ENCODE measurements at places on chromosomes 5 and 9.
A peak's percentile ranks its signal among the peaks of the same experiment; 100 is the strongest.

- DNase-seq = no peak
Measured at GRCh38 chr5:169831331-169831730, 149.0 kb downstream of the INSYN2B start.

DNA sequence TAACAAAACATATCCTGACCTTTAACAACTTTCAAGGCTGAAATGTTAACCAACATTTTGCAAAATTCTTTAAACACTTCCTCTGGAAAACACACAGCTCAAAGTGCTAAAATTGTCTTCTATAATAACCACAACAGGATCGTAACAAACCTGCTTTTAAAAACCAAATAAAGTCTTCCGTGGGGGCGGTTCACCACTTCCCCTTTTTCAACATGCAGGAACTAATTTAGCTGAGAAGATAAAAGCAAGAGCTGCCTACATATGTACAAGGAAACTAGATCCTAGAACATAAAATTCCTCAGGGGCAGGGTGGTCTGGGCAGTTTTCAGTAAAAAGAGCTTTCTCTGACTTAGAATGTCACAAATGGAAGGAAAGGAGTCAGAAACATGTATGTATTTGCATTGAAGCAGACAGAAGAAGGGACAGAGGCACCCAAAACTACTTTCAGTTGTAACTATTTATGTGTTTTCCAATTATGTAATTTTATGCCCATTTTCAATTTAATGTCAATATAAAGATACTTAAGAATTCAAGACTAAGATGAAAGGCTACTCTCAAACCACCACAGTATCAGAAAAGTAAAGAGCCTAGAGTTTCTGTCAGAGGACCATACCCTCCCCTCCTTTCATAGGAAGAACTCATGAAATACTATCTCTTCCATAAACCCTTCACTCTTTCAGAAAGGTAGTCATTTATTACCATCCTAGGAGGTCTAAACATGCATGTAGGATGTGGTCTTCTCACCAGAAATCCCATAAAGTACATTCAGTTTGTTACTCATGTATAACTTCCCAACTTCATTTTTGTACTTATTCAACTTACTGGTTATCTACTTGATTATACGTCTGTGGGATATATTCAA is 185.9 kb upstream of the RASA1 start:
- DNase-seq = peak; percentile 46

- no peak for DNase-seq
Measured at GRCh38 chr9:34501889-34502425, 20.8 kb downstream of the ENHO start.

DNA sequence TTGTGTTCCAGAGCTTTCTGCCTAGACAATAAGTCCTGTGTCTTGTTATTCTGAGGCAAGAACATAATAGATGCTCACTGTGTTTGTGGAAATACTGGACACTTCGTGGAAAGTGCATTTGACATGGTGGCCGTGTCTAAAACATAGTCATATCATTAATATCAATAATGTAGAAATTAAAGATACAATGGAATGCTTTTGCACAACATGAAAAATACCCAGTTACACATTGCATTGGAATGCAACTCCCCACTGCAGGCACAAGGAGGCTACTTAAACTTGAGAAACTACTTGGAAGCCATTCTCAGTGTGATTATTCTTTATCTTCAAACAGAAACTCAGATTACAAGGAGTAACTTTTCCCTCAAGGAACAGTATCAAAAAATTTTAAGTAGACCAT is 145.3 kb upstream of the ZNF462 start:
- DNase-seq = no peak

- DNase-seq = peak; percentile 77
Measured at GRCh38 chr9:33988219-33988890, 60.3 kb downstream of the UBAP2 start.

GRCh38 chr5:113510836-113511451 is 2.5 kb upstream of the YTHDC2 start:
- no peak for DNase-seq

DNA sequence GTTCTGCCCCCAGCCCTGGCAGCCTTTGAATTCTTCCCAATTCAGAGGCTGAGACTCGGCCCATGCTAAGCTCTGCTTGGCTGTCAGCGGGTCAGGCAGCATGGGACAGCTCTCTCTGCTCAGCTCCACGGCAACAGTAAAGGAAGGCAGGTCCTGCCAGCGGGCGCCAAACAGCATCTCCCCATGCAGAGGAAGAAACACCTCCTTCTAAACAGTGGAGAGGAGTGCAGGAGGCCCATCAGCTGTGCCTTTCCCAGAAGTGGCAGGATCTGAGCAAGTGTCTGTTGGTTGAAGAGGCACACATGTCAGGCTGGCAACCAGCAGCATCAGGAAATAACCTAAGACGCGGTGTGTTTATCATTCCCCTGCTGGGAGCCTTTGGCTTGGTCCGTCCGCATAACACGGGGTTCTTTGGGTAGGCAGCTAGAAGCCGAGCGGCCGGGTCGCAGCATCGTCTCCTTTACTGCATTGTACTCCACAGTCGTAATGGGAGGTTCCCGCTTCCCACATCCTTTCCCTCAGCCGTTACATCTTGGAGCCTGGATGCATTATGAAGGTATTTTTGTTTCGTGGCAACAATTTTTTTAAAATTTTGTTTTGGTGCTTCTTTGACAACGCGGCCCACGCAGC is 42.7 kb upstream of the NCS1 start:
- DNase-seq = no peak

DNA sequence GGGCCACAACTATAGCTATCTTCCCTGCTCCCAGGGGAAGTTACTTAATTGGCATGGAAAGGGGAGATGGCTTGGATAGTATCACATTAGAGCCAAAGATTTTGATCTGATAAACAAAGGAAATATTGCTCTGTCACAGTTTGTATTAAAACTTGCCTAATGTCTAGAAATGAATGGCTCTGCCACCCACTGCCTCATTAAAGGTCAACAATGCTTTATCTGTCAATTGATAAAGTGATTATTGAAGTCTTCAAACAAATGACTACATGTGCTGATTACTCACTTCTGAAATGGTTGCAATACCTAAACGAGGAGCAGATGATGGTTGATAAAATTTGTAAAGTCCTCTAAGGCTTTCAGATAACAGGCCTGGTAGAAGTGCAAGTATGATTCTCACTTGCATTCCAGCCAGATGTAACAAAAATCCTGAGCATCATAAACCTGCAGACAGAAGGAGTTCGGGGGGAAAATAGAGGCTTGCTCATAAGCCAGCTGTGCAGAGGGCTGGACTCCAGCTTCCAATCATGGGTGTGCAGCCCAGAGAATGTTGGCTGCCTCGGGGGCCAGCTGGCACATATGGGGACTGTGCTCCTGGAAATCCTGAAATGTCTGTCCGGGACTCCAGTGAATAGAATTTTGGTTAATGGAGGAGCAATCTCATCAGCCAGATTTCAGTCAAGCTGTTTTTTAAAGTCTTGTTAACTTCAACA is 200.5 kb upstream of the SLC27A6 start:
- DNase-seq = no peak

DNA sequence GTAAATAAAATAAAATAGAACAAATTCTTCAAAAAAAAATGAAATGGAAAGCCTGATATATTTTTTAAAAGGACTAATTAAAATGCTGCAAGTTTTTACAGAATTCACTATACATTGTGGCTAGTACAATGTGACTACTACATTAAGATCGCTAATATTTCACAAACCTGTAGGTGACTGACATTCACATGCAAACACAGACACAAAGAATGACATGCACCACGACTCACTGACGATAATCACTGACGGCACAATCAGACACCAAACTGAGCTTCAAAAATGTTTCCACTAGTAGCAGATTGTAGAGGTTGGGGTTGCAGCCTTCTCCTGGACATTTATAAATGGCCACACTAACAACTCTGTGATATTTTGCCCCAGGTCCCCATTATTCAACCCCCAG is 637.7 kb upstream of the DMAC1 start:
- DNase-seq = no peak

DNA sequence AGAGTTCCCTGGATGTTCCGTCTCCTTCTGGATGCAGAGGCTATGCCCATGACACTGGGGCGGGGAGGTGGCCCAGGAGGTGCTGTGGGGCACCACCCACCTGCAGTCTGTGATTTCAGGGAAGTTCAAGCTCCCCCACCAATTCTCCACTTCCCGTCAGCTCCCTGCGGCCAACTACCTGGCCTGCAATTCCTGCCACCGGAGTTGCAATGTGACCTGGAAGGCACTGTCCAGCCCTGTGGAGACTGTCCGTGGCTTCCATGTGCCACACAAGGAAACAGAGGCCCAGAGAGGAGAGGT is 16.6 kb downstream of the GFI1B start:
- DNase-seq = no peak

- DNase-seq = no peak
Measured at GRCh38 chr9:137582286-137582860, 3.6 kb upstream of the DPH7 start.

DNA sequence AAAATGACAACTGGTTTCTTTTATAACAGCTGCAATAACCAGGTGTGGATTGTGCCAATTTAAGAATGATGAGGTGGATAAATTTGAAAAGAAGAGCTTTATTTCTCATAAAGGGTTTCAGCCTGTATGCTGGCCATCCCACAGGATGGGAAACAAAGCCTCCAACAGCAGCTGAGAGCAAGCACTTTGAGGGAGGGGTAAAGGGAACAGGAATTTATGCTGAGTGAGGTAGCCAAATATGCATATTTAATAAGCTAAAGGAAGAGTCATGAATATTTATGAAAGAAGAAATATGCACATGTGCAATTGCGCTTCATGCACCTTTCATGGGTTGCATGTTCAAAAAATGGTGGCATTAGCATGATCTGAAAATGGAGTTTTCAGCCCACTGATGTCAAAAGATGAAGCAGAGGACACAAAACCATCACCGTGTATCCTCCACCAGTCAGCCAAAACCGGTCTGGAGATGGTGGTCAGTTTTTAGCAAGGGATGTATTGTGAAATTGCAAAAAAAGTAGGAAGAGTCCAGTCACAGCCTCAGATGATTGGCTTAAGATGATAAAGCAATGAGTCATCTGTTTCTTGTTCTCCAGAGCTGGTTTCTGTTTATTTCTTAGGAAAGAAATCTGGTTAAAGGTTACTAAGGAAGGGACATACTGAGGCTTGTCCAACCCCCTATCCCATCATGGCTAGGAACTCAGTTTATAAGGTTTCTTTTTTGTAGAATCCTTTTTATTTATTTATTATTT is 47.9 kb downstream of the DEPDC1B start:
- no peak for DNase-seq

All from GM13977 (cell line).